Umbilical cord (tissue), 2 donors: ENCODE measurements at places on chromosomes 1 and 21. TPM values are rescaled to one million over a fixed set of nuclear protein-coding genes. Genes with fewer than 3 reads are reported as not detected.

AIRE gene
- total RNA-seq, result 0.72 TPM

- DNase-seq, result no peak
Measured at GRCh38 chr1:6245869-6246496, 2.0 kb downstream of the HES3 start.

DNA sequence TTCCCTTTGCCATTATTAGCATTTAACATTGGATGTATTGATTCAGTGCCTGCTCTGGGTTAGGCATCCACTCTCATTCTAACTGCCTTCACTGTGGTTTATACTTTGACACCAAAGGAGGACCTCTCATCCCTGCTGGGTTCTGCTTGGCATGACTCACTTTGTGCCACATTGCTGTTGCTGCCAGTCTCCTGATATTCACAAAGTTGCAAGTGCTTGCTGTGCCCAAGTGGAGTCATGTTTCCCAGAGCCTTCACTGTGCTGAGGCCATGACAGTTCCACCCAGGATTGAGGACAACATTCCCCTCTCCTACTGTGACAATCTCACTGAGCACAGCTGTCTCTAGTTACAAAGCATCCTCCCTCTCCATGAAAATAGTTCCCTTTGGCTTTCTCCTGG, 519.9 kb upstream of the USP24 start:
- DNase-seq, result no peak

GRCh38 chr1:103441342-103441741, 84.2 kb upstream of the RNPC3 start:
- no peak for DNase-seq

ITSN1 gene
- 235 TPM for total RNA-seq

GBP2 gene
- 106 TPM for total RNA-seq

PAQR6 gene
- not detected for total RNA-seq

DNA sequence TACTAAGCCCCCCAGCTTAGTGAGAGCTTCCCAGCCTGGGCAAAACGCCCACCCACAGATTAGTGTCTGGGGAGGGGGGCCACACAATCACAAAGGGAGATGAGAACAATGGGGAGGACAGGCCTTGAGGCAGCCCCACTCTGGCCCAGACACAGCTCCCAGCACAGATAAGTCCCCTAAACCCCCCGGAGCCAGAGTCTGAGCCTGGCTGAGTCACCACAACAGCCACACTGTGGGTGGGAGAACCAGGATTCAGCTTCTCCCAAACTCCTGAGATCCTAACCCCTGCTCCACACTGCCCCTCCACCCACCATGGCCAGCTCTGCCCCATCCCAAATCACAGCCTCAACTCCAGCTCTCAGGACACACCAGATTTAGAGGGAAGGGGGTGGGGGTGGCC, 4.2 kb downstream of the NECTIN4 start:
- peak; percentile 92 for DNase-seq

- DNase-seq, result no peak
Measured at GRCh38 chr1:209756615-209757445, 977 bp downstream of the TRAF3IP3 start.

PITHD1 gene
- total RNA-seq, result 46.7 TPM

GRCh38 chr1:236083650-236084385, 18.9 kb upstream of the NID1 start:
- DNase-seq, result peak; percentile 77
